B cell (primary cell): ENCODE measurements at places on chromosomes 3 and 15. TPM values are rescaled to one million over a fixed set of nuclear protein-coding genes. Genes with fewer than 3 reads are reported as not detected.

Gene BTLA
- 91.6 and 101 TPM in 2 replicates for total RNA-seq

Gene CMTM8
- total RNA-seq, result 0.25 TPM in 1 of 2 replicates, not detected in the other

Gene DPPA2
- not detected in 2 replicates for total RNA-seq

Gene AGBL1
- total RNA-seq, result not detected in 2 replicates

Gene RHCG
- total RNA-seq, result not detected in 2 replicates

Gene SPATA12
- total RNA-seq, result not detected in 2 replicates

Gene PPP2R3A
- 0.22 and 0.39 TPM in 2 replicates for total RNA-seq

Gene NTRK3
- total RNA-seq, result not detected in 2 replicates

Gene PLSCR5
- total RNA-seq, result not detected in 2 replicates

Gene GRAMD1C
- total RNA-seq, result 47.1 and 52.5 TPM in 2 replicates

Gene GYG1
- 16.3 and 20.4 TPM in 2 replicates for total RNA-seq

Gene LSG1
- 49.8 and 54.6 TPM in 2 replicates for total RNA-seq

Gene FAM3D
- not detected in 2 replicates for total RNA-seq

Gene IQCF5
- not detected in 2 replicates for total RNA-seq

Gene CTXN2
- total RNA-seq, result 0.10 TPM in 1 of 2 replicates, not detected in the other

Gene ATG3
- total RNA-seq, result 48.8 and 54.9 TPM in 2 replicates

Gene TPRG1
- 0.39 and 0.41 TPM in 2 replicates for total RNA-seq

Gene TM4SF1
- not detected in 2 replicates for total RNA-seq

Gene CXCR6
- total RNA-seq, result not detected in 2 replicates

Gene DNAJC13
- 51.1 and 56.0 TPM in 2 replicates for total RNA-seq

Gene MOBP
- not detected in 2 replicates for total RNA-seq

Gene OXTR
- total RNA-seq, result 0.10 and 0.17 TPM in 2 replicates

Gene CCR3
- total RNA-seq, result not detected in 2 replicates

Gene EBLN2
- 10.2 and 13.4 TPM in 2 replicates for total RNA-seq

Gene DPPA4
- total RNA-seq, result 2.8 and 3.3 TPM in 2 replicates

Gene SRGAP3
- 1.5 and 3.4 TPM in 2 replicates for total RNA-seq

Gene CALML4
- total RNA-seq, result 4.0 and 4.2 TPM in 2 replicates

Gene XCR1
- not detected in 2 replicates for total RNA-seq

Gene FGF7
- 0.10 and 0.12 TPM in 2 replicates for total RNA-seq

Gene SEMA3G
- total RNA-seq, result 0.27 and 0.42 TPM in 2 replicates

Gene IL20RB
- total RNA-seq, result 0.84 and 1.5 TPM in 2 replicates

Gene HACD2
- 30.7 and 31.1 TPM in 2 replicates for total RNA-seq

Gene SLC6A1
- total RNA-seq, result not detected in 2 replicates

Gene SHC4
- 0.69 and 0.75 TPM in 2 replicates for total RNA-seq

Gene PDZRN3
- total RNA-seq, result not detected in 2 replicates

Gene SAMD7
- 0.12 TPM in 1 of 2 replicates, not detected in the other for total RNA-seq

Gene MESP2
- total RNA-seq, result not detected in 2 replicates

Gene EPHB3
- 0.07 TPM in 1 of 2 replicates, not detected in the other for total RNA-seq

Gene EHHADH
- 1.4 and 2.0 TPM in 2 replicates for total RNA-seq

Gene TRAIP
- 8.7 and 9.9 TPM in 2 replicates for total RNA-seq

Gene ZDHHC23
- total RNA-seq, result 72.6 and 75.1 TPM in 2 replicates

Gene RAB6B
- total RNA-seq, result not detected in 2 replicates

Gene TMEM45A
- 0.15 and 0.20 TPM in 2 replicates for total RNA-seq

Gene MRPL46
- total RNA-seq, result 22.6 and 24.6 TPM in 2 replicates

Gene PARP9
- total RNA-seq, result 29.8 and 31.2 TPM in 2 replicates
